Mesenteric fat pad (tissue), 1 donor: ENCODE measurements at places on chromosomes 4 and X. TPM values are rescaled to one million over a fixed set of nuclear protein-coding genes. Genes with fewer than 3 reads are reported as not detected.

ETDA gene
- total RNA-seq, result not detected

- DNase-seq, result no peak
These were observed 3.5 kb downstream of the SPINK2 start for GRCh38 chr4:56817840-56818491.

DNA sequence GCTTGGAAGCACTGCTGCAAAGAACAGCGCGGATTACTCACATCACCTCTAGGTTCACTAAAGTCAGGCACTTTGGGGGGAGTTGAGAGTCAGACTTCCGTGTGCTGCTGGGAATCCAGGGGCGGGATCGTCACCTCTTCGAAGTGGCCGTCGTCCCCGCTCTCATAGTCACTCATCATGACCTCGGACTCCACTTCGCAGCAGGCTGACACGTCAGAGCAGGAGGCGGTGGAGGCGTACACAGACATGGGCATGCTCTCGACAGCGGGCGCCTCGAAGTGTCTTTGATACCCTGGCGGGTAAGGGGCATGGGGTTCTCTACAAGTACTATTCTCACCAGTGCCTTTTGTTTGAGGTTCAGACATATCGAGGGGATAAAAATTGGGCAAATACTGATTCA, 33.1 kb upstream of the MTNR1A start:
- no peak for DNase-seq

DNA sequence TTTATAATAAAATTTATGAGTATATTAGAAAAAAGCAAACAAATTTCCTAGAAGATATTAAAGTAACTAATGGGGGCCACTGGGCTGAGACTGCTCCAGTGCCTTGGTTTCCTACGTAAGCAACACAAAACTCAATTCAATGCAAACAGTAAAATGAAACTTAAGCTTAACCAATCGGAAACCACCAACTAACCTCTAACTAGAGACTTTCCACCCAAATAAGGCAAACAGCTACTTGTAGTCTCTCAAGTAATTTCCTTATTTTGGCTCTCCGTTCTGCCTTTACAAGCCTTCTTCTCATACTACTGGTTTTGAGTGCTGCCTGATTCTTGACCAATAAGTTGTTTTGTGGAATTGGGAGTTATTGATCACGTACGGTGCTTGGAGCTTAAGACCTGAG, 167.3 kb upstream of the VEGFC start:
- no peak for DNase-seq

- DNase-seq, result no peak
These were observed 341.0 kb downstream of the SLC7A11 start for GRCh38 chr4:137901114-137901513.

DNA sequence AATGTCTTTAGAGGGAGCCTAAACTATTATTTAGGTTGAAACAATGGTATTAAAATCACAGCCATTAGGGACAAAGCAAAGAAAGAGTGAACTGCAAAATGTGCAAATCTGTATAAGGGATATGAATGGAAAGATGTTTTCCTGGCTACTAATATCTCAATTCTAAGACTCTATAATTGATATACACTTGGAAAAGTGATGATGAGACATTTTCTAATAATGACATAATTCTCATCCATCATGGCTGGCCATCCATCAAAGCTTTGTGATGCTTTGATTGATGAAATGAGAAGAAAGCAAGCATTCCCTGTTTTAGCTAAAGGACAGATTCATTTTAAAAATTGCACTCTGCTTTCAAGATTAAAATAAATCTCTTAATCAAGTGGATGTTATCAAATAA, 965.5 kb upstream of the IGFBP7 start:
- DNase-seq, result no peak

DNA sequence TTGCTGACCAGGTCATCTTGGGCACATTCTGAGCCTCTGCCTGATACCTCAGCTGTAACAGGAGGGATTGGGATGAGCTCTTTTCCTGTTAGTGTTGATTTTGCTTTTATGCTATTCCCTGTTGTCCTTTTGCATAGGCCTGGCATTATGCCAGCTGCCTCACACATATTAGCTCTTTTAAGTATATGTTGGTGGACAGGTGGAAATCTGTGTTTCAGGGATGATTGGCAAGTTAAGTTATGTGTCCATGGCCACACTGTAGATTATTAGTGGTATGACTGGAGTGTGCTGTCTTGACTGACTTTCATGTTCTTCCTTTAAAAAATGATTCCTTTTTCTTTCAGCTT, 28.9 kb downstream of the NSD2 start:
- no peak for DNase-seq

- no peak for DNase-seq
These were observed 69.4 kb downstream of the EVC2 start for GRCh38 chr4:5638976-5639375.

- DNase-seq, result peak; percentile 91
These were observed at the start of gene IL13RA1 for GRCh38 chrX:118726887-118727685. Gene IL13RA1 (plus strand): TSS chrX:118727606. CDS start chrX:118727639, 33 bp downstream.
